ENCODE measurements at places on chromosomes 12 and 14. TPM values are rescaled to one million over a fixed set of nuclear protein-coding genes. Genes with fewer than 3 reads are reported as not detected.

GRCh38 chr12:83709899-83710298 lies 1023.2 kb downstream of the TMTC2 start:
- DNase-seq: no peak

DNA sequence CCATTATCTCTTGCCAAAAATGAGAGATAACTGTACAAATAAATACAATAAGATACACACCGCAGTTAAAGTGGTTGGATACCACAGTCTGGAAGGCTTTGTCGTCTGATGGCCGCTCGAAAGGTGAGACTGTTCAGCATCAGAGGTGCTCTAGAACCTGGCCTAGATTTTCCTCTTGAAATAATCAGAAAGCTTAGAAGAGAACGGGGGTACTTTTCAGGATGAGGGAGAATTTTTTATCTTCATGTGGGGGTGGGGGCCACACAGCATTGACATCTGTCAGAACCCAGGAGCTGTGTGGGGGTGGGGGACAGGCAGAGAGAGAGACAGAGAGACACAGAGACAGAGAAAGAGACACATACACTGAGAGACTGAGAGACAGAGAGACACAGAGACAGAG lies 90.5 kb downstream of the GALNT9 start:
- DNase-seq: no peak

DNA sequence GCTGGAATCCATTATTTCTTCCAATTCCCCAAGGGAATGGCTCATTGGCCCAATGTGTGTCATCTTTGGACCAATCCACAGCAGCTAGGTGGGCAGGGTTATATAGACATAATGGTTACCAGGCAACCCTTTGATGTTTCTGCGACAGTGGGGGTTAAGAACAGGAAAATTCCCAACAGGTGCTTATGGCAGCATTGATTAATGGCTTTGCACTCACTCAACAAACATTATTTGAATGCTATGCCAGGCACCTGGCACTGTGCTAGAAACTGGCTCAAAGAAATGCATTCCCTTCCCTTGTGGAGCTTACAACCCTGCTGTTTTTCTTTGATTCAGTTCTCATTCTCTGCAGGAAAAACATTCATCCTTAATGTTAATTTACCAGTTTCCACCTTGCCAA lies 1221.0 kb downstream of the AACS start:
- DNase-seq: no peak

The TCTN2 gene
- polyA plus RNA-seq: 32.5 TPM

- no peak for DNase-seq
These were observed 5.4 kb downstream of the C1QL4 start for GRCh38 chr12:49331380-49332222.

The SLC38A4 gene
- polyA plus RNA-seq: 28.0 TPM

DNA sequence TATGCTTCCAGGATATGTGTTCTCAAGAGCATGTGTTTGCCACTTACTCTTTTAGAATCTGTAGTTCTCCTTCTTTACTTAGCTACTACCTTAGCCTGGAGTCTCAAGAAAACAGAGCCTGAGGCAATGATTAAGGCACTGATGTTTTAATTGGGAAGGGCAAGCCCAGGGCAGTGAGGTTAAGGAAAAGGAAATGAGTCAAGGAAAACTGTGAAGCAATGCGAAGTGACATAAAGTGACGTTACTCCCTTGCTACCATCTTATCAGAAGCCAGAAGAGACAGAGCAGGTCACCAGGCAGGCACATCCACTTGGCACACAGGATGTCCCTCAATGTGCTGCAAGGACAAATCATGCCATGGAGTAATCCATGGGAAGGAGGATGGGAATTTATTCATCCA lies 11.3 kb upstream of the EML5 start:
- no peak for DNase-seq

GRCh38 chr12:120421701-120422100 lies 16.2 kb upstream of the COX6A1 start:
- no peak for DNase-seq

DNA sequence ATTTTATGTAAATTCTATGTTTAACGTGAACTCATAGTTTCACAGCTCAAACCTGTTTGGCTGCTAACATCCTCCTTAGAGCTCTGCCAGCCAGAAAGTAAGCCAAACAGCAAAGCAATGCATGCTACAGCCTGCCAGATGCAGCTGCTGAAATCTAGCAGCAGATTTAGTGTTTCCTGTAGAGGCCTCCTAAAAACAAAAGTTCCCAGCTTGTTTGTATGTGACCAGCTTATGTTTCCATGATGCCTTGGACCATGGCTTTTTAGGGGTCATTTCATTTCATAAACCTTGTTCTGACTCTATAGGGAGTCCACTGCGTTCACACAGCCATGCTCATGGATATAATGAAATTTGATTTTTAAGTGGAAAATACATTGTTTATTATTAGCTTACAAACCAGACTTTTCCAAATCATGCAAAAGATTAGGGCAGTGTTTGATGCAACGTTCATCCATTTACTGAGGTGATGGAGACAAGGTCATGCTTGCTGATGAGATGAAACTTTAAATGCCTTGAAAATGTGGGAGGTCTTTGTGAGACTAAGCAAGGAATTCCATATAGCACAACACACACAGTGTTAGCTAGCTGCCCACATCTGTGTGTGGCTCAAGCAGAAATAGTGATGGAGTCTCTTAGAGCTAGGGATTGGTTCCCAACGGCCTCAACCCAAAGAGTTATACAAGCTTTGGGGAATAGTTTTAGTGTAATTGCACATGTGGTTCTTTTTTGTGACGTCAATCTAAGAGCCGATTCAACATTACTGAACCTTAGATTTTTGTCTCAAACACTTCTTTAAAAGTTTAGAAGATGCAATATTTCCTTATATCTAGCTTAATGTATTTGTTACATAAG lies 157.5 kb upstream of the LRIG3 start:
- DNase-seq: peak; percentile 55

DNA sequence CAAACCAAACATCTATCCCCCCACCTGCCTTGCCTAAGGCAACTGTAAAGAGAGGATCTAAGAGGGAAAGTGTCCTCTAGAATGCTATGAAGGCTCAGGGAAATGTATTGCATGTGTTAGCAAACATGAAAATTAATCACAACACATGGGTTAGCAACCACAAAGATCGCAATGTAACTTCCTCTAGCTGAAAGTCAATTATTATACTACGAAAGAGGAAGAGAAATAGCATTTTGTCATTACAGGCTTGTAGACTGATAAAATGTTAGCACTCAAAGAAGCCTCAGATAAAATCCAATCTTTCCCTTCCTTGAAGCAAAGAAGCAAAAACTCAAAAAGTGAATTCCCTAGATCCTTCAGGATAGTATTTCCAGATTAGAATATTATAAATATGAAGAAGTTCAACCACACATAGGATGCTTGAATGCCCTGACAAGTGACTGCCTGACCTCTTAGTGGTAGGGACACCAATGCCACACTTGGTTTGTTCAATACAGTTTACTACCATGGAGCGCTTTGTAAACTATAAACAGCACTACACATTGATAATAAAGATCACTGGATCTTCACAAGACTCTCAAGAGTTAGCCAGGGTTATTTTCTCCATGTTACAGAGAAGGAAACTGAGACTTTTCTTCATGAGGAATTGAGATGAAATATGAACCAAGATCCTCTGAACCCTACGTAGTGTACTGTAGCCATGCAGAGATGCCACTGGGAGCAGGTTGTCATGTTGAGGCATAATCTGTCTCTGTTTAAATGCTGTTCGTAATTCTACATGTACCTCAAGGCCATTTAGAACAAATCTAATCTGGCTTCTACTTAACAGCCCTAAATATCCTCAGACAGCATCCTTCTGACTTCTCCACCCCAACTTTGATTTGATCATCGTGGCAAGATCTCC lies 100.7 kb downstream of the ITPR2 start:
- no peak for DNase-seq

DNA sequence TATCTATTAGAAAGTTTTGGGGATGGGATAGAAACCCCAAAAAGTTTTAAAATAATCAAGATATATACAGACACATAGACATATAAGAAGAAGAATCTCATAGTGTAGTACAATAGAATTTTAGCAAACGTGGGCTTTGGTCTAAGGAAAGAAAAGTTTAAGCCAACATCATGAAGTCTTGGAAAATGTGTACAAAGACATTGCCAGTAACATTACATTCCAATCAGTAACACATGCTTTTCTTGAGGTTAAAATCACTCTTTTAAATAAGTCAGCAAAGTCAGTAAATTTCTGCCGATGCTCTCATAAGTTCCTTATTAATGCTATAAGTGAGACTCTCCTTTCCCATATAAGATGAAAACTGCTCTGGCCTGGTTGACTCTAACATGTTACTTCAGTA lies 201.1 kb upstream of the LRIG3 start:
- no peak for DNase-seq

DNA sequence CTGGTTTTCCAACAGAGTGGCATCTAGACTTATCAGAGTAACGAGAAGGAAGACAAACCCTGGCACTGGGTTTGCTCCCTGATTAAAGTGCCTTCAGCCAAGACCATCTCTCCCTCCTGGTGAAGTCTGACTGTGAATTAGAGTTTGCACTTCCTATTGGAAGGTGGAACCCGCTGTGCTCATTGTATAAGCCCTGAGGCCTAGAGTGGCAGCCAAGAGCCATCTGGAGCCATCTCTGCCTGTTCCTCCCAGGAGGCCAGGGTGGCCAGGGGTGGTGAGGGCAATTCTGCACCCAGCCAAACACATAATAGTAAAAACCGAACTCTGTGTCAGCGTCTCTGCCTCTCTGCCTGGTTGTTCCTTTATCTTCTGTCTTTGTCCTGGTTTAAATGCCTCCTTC lies 25.0 kb downstream of the MFAP5 start:
- DNase-seq: no peak

DNA sequence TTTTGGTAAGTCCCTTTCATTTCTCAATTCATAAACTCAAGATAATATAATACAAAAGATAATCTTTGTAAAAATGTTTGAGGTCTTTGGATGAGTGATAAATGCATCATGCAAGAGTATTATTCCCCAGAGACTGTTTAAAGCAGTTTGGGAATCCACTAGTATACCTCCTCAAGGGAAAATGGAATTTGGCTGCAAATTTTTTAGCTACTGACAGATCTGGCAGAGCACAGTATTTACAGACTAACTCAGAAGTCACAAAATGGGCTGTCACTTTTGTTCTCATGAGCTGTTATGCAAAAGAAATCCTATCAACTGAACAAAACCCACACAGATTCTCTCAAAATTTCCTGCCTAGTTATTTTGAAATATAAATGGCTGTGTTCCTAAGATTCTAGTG lies 9.9 kb downstream of the SPIC start:
- no peak for DNase-seq

- DNase-seq: peak; percentile 66
These were observed at the start of gene SLC35F4 for GRCh38 chr14:57865403-57866198. TSS of gene SLC35F4 (minus strand) at chr14:57866092.

DNA sequence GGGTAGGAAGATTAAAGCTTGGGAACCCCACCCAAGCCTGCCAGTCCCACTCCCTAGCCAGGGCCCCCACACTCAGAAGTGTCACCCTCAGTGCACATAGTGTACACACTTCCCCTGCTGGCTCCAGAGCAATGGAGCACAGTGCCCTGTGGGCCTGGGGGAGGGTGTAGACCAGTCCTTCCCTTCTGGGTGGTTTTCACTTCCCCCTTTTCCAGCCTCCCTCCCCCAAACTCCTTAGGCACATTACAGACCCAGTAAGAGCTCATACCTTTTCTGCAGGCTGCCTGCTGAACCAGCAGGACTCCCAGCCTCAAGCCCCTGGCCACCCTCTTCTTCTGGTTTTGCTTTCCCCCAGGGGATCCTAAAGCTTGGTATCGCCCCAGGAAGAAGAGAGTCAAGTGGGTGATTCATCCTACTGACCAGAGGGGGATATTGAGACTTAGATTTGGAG lies at the start of gene ZNF385A:
TSS of gene ZNF385A (minus strand) at position 143 of the 451 bp plus-strand sequence. CDS start 219 bp downstream, outside the sequence.
- DNase-seq: no peak

- DNase-seq: no peak
These were observed 379.8 kb downstream of the NAV3 start for GRCh38 chr12:78210506-78210860.

DNA sequence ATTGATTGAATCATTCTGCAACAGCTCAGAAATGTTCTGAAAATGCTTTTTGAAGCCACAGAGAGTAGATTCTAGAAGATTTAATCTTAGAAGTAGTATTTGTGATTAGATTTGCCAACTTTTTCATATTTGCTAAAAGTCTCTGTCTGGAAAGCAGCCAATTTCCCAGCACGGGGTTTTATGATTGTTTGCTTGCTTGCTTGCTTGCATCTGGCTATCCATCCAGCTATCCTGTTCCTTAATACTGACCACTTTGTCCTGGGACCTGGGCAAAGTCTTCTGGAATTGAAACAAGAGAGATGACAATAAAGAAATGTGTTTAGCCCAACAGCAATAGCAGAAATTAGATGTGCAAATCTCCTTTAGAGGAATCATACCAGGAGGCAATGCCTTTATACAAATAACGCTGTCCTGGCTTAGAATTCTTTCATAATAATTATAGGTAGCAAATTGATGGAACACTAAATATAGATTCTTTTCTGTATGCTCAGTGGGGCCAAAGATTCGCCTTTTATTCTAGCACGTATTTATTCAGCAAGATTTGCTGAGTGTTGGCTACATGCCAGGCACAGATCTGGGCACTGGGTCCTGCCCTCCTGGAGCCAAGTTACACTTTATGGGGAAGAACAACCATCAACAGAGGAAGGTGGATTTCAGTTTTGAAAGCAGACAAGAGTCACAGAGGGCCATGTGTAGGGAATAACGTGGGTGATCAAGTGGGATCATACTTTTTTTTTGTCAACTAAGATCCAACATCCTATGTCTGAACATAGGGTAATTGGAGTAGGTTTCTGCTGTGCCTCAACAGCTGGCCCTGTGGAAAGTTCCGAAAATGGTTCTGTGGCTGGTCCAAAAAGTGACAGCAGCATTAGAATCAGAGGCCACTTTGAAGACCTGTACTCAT lies 25.3 kb downstream of the MYBPC1 start:
- DNase-seq: no peak

GRCh38 chr12:62292761-62293344 lies 32.6 kb downstream of the USP15 start:
- no peak for DNase-seq
